Adrenal gland (tissue), 19 donors: ENCODE measurements at places on chromosomes 5 and 9. TPM values are rescaled to one million over a fixed set of nuclear protein-coding genes. Genes with fewer than 3 reads are reported as not detected.

The ORM1 gene
- 26.0 TPM for total RNA-seq

GRCh38 chr9:128603697-128604096 is 51.3 kb downstream of the SPTAN1 start:
- DNase-seq, result no peak

The QRFP gene
- total RNA-seq, result not detected

- DNase-seq, result peak; percentile 60
Observed at GRCh38 chr5:139650031-139650688, 2.0 kb downstream of the CXXC5 start.

DNA sequence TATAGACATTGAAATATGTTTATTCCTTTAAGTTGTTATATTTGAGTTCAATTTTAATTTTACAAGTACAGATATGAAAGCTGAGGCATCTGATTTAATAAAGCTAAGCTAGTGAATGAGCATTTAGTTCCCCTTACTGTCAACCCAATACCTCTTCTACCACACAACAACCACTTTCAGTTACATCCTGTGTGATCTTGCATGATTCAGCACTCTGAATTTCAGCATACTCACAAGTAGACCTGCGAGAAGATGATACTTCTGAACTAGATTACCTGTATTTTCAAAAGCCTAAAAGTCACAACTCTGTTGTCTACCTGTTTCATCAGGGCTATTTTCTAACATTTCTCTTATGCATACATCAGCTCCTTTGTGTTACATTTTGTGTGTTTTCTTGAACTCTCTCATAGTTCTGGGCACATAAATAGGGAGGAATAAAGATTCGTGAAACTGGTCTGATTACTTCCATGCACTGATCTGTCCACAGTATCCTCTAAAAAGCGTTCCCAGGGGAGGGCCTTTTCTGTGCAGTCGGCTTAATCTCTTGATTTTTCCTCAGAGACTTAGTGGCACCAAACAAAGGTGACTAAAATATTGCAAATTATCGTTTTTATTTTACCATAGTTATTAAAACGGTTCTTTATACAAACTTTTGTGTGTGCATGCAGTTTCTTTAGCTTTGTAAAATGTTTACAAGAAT is 2025.5 kb upstream of the NUDT12 start:
- DNase-seq, result no peak

DNA sequence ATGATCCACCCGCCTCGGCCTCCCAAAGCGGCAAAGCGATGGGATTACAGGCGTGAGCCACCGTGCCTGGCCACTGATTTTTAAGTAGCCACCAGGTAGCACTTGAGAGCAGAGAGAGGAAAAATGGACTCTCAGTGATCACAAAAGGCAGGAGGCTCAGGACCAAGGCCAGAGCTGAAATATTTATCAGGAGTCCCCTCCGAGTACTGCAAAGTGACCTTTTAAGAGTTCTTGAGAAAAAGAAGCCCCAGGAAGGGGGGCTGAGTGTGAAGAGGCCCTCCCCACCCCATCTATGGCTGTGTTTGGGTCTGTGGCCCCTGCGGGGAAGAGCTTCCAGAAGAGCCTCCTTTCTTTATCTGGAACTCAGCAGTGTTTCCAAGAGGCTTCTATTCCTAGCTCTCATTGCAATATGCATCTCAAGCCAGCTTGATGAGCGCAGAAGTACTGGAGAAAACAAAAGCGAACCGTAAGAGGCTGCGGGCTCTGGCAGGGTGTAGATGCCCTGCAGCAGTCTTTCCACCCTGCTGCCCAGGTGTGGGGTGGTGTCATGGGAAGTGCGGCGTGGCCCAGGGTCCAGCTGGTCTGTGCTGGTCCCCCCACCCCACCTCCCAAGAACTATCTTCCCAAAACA is 75.5 kb upstream of the CDK20 start:
- no peak for DNase-seq

The PRRX2 gene
- total RNA-seq, result 4.2 TPM

The GLE1 gene
- total RNA-seq, result 31.4 TPM

GRCh38 chr5:97494465-97494864 is 311.4 kb upstream of the RIOK2 start:
- no peak for DNase-seq

The PCDHB5 gene
- total RNA-seq, result 3.8 TPM

The ARRDC3 gene
- total RNA-seq, result 410 TPM

DNA sequence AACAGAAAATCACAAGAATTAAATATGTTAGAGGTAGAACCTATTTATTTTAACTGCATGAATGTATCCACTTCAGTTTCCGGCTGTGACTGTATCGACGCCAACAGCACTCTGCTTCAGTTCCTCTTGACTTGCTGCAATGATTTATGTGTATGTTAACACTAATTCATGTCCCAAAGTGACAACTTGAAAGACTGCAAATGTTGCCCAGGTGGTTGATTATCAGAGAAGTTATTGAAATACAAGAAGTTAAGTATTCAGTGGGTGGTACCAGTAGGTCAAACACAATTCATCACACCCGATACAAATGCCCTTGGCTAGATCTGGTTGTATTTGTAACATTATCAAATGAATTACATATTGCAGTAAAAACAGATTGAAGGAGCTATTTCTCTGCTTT is 622.7 kb upstream of the CDH18 start:
- DNase-seq, result no peak

DNA sequence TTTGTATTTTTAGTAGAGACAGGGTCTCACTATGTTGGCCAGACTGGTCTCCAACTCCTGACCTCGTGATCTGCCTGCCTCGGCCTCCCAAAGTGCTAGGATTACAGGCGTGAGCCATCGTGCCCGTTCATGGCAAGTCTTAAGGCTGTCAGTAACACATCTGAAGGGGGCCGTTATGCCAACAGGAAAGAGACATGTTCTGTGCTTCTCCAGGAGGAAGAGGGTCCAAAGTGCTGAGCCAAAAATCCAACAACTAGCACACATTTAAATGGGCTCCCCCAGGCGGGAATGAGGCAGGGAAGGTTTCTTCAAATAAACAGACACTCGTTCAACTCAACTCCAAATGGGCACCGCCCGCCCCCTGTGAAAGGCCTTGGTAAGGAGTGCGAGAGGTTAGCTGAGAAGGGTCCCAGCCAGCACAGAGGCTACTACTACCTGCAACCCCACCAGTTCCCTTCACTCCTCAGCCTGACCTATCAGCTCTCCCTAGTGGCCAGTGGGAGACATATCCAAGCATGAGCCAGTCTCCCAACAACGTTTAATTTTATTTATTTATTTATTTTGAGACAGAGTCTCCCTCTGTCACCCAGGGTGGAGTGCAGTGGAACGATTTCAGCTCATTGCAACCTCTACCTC is 84.1 kb upstream of the DMRT1 start:
- DNase-seq, result peak; percentile 39

The KCNV2 gene
- not detected for total RNA-seq

DNA sequence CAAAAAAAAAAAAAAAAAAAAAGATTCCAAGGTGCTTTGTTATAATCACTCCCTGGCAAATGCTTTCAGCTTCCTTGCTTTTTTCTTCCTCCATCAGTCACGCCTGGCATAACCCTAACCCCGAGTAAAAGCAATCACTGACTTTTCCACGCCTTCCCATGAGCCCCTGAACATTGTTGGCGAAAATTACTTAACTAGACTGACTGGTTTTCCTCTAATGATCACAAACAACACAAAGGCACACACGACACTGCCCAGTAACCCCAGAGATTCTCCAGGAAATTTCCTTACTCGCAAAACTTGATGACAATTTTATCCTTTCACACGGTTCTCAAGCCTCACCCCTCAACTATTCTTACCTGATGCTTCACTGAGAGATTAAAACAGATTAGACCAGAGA is 11.4 kb upstream of the PTGR1 start:
- no peak for DNase-seq

DNA sequence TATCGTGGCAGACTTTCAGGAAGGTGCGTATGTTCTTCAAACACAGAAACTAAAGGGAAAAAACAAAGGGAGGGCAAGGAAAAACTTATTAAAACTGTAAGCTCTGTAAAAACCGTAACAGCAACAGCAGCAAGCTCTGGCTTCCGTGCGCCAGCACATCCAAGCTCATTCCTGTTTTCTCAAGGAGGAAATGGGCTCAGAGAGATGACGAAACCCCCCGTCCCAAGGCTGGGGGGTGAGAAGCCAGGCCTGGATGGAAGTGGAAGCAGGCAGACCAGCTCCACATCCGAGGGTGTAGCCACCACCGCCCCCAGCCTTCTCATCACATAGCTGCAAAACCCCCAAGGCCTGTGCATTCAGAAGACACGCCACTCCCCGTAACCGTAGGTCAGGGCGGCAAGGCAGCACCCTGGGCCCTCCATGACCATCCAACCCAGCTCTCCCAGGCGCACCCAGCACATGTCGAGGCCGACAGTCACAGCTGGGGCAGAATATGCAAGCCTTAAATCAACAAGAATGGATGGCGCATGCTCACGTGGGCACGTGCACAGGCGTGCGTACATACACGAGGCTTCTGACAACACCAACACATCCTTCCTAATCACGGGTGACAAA is 52.8 kb downstream of the VAV2 start:
- no peak for DNase-seq

The ALDOB gene
- total RNA-seq, result 0.74 TPM

DNA sequence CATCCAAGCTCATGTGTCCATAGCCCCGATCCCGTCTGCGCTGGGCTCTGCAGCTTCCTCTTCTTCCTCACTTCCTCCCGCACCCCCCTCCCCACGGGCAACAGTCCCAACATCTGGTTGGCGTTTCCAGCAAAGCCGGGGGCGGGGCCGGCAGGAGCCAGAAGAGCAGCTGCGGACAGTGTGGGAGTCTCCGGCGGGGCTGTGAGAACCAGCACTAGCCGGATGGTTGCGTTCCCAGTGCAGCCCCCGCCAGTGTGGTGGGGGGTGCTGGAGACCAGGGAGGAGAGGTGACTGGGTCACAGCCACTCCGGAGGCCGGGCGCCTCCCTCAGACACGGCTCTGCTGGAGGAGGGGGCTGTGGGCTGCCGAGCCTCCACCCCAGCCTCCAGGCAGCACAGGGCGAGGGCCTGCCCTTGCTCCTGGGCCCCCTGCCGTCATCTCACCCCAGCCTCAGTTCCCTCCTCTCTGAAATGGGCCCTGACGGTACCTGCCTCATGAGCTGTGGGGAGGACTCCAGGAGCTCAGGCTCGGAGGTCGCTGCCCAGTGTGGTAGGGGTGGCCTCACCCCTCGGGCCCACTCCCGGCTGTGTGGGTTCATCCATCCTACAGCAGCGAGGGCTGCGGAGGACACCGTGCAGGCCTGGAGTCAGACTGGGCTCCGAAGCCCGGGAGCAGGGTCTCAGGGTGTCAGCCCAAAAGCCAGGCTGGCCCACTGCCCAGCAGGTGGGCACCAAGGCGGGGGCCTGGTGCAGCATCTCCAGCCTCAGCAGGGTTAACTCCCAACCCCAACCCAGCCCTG is 41.5 kb upstream of the NOTCH1 start:
- DNase-seq, result peak; percentile 74

- DNase-seq, result no peak
Observed at GRCh38 chr5:164002214-164002613, 496.8 kb downstream of the MAT2B start.

The PCDHGC3 gene
- 103 TPM for total RNA-seq

GRCh38 chr9:100087218-100087617 is 11.6 kb downstream of the ERP44 start:
- no peak for DNase-seq

DNA sequence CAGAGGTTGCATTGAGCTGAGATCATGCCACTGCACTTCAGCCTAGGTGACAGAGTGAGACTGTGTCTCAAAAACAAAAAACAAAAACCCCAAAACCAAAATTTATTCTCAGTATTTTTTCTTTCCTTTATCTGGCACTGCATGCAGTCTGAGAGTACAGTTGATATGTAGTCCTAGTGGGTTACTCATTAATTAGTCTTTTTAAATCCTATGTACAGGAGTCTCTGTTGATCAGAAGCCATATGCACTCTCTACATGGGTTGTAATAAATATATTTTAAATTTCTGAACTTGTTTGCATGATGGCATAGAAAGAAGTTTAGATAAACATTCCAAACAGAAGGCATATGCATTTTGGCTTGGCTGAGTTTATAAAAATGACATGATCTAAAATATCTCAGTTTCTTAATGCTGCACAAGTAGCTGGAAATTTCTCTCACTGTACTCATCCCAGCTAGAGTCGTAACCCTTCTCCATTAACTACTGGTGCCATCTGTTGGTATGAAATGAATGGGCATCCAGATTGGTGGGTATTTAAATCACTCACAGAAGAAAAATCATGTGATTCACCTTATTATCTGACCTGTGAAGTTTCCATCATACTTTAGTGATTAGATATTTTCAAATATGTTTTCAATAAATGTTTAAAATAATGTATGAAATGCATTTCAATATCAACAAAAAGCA is 284.8 kb downstream of the CTNND2 start:
- DNase-seq, result no peak

DNA sequence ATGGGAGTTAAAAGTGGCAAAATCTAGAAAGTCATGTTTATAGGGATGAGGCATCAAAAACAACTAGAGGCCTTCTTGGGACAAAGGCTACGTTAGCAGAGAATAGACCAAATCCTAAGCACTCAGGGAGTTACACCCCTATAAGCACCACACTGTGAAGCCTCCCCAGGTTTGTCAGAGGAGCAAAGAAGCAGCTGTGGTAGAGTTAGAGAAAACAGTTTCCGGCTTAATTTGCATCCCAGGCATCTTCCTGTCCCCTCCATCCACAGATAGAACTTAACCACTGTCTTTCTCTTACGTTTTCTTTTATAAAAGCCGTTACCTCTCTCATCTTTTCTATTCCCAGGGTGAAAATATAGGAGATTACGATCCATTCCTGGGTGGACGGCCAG is 188.6 kb upstream of the KLF9 start:
- DNase-seq, result no peak
